ENCODE measurements at places on chromosomes 4 and X. TPM values are rescaled to one million over a fixed set of nuclear protein-coding genes. Genes with fewer than 3 reads are reported as not detected.

GRCh38 chr4:103306870-103307375 is 108.8 kb upstream of the CENPE start:
- H3K4me3 ChIP-seq, result no peak overlapping the region
- DNase-seq, result no peak
- no peaks in the 10 kb centered on the region for H3K4me1 ChIP-seq
- H3K36me3 ChIP-seq, result no peaks in the 10 kb centered on the region
- no peaks in the 10 kb centered on the region for H3K27me3 ChIP-seq
- no peak overlapping the region for H3K27ac ChIP-seq

The ANK2 gene
- 5.3 TPM for total RNA-seq

GRCh38 chr4:172751550-172751949 is 417.1 kb upstream of the GALNT7 start:
- DNase-seq, result no peak
- H3K27me3 ChIP-seq, result no peaks in the 10 kb centered on the region
- no peak overlapping the region for H3K27ac ChIP-seq
- no peaks in the 10 kb centered on the region for H3K4me1 ChIP-seq
- no peak overlapping the region for H3K4me3 ChIP-seq

- H3K4me1 ChIP-seq, result peaks cover 5% of the 10 kb centered on the region
- H3K4me3 ChIP-seq, result no peak overlapping the region
- no peaks in the 10 kb centered on the region for H3K27me3 ChIP-seq
- DNase-seq, result no peak
Measured at GRCh38 chr4:139942241-139942640, 211.7 kb downstream of the MAML3 start.

GRCh38 chr4:156496797-156497196 is 474.8 kb downstream of the PDGFC start:
- no peak overlapping the region for H3K27ac ChIP-seq
- no peaks in the 10 kb centered on the region for H3K4me1 ChIP-seq
- no peaks in the 10 kb centered on the region for H3K36me3 ChIP-seq
- no peak overlapping the region for H3K4me3 ChIP-seq

GRCh38 chr4:85370400-85371032 is 104.4 kb upstream of the ARHGAP24 start:
- no peaks in the 10 kb centered on the region for H3K4me1 ChIP-seq
- no peak overlapping the region for H3K27ac ChIP-seq
- no peaks in the 10 kb centered on the region for H3K36me3 ChIP-seq
- no peak overlapping the region for H3K4me3 ChIP-seq
- H3K27me3 ChIP-seq, result no peaks in the 10 kb centered on the region

- peaks cover 16% of the 10 kb centered on the region for H3K4me1 ChIP-seq
- no peak overlapping the region for H3K4me3 ChIP-seq
- H3K27me3 ChIP-seq, result no peaks in the 10 kb centered on the region
- H3K36me3 ChIP-seq, result peaks cover 4% of the 10 kb centered on the region
Measured at GRCh38 chr4:94576210-94576609, 124.5 kb downstream of the PDLIM5 start.

DNA sequence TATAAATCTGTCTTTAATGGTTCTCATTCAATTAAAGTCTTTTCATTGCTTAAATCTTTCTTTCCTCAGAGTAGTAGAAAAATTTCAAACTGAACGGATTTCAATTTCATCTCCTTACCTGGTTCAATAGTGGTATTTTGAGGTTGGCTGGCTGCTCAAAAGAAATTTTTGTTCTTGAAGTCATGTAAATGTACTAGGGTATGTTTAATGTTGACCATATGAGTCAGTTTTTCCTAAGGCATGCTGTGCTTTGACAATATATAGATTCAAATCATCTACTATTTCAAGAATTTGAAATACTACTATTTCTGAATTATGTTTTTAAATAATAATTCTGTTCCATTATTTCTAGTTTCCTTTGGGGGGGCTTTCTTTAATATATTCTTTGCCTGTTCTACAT is 105.5 kb downstream of the PACRGL start:
- DNase-seq, result no peak
- H3K27me3 ChIP-seq, result no peaks in the 10 kb centered on the region
- no peaks in the 10 kb centered on the region for H3K4me1 ChIP-seq
- H3K36me3 ChIP-seq, result no peaks in the 10 kb centered on the region
- H3K27ac ChIP-seq, result no peak overlapping the region
- no peak overlapping the region for H3K4me3 ChIP-seq

The GABRG1 gene
- not detected for total RNA-seq

The LRCH2 gene
- total RNA-seq, result 8.1 TPM

DNA sequence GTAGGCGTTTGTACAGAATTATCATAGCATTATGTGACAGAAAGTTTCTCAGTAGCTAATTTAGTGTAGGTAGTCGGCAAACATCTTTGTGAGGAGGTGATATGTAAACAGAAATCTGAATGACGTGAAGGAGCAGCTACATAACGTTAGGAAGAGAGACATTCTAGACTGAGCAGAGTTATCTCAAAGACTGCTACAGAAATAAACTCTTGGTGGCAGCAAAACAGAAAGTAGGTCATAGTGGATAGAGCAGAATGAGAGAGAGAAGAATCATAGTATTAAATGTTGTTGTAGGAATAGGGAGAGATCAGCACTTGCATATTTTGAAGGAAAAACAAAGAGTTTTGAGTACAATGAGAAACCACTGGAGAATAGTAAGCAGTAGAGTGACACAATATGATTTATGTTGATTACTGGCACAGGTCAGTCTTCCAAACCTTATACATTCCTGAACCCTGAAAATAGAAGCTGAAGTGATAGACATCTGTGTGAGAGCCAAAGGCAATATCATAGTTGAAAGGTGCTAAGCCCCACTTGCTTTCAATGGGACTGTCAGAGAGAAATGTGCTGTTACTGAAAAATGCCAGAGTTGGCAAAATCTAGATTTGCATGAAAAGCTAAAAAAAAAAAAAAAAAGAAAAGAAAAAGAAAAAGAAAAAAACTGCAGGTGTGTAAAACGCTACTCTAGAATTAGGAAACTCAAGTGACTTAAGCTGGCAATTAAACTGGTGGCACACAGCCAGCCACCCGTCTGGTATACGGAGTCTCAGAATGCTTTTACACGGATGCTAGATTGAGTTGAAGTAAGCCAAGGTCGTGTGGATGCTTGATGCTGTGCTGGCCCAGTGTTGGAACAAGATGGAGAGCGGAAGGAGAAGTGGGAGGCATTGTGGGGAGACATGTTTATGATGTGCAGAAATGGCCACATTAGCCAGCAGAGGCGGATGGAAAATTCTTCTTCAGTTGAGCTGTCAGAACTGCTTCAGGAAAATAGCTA is 750.2 kb upstream of the HS3ST1 start:
- no peak for DNase-seq
- no peaks in the 10 kb centered on the region for H3K4me1 ChIP-seq
- H3K27me3 ChIP-seq, result no peaks in the 10 kb centered on the region
- no peak overlapping the region for H3K27ac ChIP-seq
- H3K36me3 ChIP-seq, result no peaks in the 10 kb centered on the region

GRCh38 chrX:128975745-128976144 is 547.5 kb downstream of the SMARCA1 start:
- no peaks in the 10 kb centered on the region for H3K4me1 ChIP-seq
- H3K27me3 ChIP-seq, result no peaks in the 10 kb centered on the region
- DNase-seq, result no peak
- no peaks in the 10 kb centered on the region for H3K36me3 ChIP-seq
- no peak overlapping the region for H3K27ac ChIP-seq
- H3K4me3 ChIP-seq, result no peak overlapping the region

DNA sequence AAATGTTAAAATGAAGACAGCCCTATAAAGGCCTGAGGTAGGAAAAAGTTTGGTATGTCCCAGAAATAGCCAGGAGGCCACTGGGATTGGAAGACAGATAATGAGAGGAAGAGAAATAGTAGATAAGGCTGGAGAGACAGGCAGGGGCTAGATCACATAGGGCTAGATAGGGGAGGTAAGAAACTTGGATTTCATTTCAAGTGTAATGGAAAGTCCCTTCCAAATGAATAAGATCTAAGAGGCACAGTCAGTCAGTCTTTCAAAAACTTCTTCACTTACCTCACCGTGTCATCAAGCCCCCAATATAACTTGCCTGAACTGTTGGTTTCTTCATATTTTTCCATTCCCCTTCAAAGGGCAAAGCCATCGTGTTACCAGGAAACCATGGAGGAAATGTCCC is 121.8 kb downstream of the SPCS3 start:
- no peak for DNase-seq
- peaks cover 6% of the 10 kb centered on the region for H3K4me1 ChIP-seq
- H3K4me3 ChIP-seq, result no peak overlapping the region
- H3K27ac ChIP-seq, result no peak overlapping the region
- H3K27me3 ChIP-seq, result no peaks in the 10 kb centered on the region

The GABRE gene
- 1.3 TPM for total RNA-seq

GRCh38 chr4:8700531-8700930 is 108.0 kb downstream of the CPZ start:
- no peak for DNase-seq
- no peaks in the 10 kb centered on the region for H3K36me3 ChIP-seq
- no peak overlapping the region for H3K27ac ChIP-seq
- peaks cover 8% of the 10 kb centered on the region for H3K27me3 ChIP-seq

The PCGF3 gene
- total RNA-seq, result 45.0 TPM

The CXCL3 gene
- not detected for total RNA-seq

The GAGE12J gene
- not detected for total RNA-seq

The PAGE4 gene
- total RNA-seq, result not detected

DNA sequence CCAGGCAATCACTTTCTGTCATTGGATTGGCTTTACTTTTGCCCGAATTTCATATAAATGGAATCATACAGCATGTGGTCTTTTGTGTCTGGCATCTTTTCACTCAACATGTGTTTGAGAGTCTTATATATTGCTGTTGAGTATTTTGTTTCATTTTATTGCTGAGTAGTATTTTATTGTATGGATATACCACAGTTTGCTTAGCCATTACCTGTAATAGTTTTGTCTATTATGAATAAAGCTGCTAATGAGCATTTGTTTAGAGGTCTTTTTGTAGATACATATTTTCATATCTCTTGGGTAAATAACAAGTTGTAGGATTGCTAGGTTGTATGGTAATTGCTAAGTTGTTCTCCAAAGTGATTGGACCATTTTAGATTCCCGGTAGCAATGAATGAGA is 105.7 kb downstream of the WWC2 start:
- H3K36me3 ChIP-seq, result peaks cover 9% of the 10 kb centered on the region
- H3K27me3 ChIP-seq, result no peaks in the 10 kb centered on the region
- H3K4me1 ChIP-seq, result peaks cover 6% of the 10 kb centered on the region
- no peak for DNase-seq
- no peak overlapping the region for H3K27ac ChIP-seq
- H3K4me3 ChIP-seq, result no peak overlapping the region

GRCh38 chr4:138405466-138405891 is 163.3 kb upstream of the SLC7A11 start:
- DNase-seq, result peak; percentile 7
- no peak overlapping the region for H3K27ac ChIP-seq
- no peaks in the 10 kb centered on the region for H3K27me3 ChIP-seq
- H3K4me3 ChIP-seq, result no peak overlapping the region
- no peaks in the 10 kb centered on the region for H3K36me3 ChIP-seq
- H3K4me1 ChIP-seq, result peaks cover 11% of the 10 kb centered on the region

The PDGFC gene
- 90.7 TPM for total RNA-seq

DNA sequence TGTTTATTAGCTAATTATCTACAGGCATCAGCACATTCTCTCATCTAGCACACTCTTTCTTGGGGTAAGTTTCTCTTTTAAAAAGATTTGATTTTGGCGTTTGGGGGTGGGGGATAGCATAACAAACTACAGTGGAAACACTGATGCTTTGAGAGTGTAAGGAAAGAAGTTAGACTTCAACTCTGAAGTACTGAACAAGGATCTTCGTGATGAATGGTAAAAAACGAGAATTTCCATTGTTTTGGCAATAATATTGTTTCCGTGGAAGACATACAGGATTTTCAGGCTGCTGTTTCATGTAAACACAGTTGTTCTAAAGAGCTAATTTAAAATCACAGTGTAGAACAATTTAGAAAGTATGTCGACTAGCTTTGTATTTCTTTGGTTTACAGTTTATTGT is 451 bp downstream of the LPAR4 start:
- no peaks in the 10 kb centered on the region for H3K4me1 ChIP-seq
- H3K27me3 ChIP-seq, result no peaks in the 10 kb centered on the region
- no peaks in the 10 kb centered on the region for H3K36me3 ChIP-seq
- H3K27ac ChIP-seq, result no peak overlapping the region

DNA sequence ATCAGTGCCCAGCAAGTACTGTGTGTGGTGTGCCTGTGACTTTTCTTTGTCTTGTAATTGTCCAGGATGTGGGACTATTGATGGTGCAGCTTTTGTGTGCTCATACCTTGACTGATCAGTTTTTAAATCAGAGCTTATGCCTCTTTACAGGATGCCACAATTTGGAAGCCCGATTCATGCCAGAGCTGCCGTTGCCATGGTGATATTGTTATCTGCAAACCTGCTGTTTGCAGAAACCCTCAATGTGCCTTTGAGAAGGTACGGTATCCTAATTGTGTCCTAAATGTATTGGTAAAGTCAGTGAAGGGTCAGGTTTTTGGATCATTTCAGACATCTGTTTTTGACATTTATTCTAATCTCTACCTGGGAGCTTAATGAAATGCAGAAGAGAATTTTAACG is 180.2 kb downstream of the FRAS1 start:
- no peak overlapping the region for H3K27ac ChIP-seq
- no peaks in the 10 kb centered on the region for H3K4me1 ChIP-seq
- H3K27me3 ChIP-seq, result no peaks in the 10 kb centered on the region
- no peak overlapping the region for H3K4me3 ChIP-seq

The SOX3 gene
- not detected for total RNA-seq

DNA sequence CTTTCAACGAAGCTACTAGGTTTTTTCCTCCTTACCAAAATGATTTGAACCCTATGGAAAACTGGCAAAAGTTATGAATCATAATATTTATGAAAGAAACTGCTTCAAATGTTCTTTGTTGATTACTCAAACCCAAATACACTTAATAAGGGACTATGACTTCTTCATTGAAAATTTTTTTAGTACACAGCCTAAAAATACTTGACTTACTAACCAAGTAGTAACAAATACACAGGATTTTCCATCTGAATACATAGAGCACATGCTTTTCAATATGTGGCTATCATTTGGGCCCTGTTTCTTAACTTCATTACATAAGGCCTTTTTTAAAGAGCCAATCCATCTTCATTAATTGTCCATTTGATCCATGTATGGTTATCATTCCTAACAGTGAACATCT is 171.5 kb downstream of the FBXW7 start:
- H3K27me3 ChIP-seq, result no peaks in the 10 kb centered on the region
- H3K27ac ChIP-seq, result no peak overlapping the region
- DNase-seq, result no peak
- H3K36me3 ChIP-seq, result no peaks in the 10 kb centered on the region
- H3K4me1 ChIP-seq, result peaks cover 4% of the 10 kb centered on the region

- H3K36me3 ChIP-seq, result no peaks in the 10 kb centered on the region
- H3K4me1 ChIP-seq, result no peaks in the 10 kb centered on the region
- H3K27me3 ChIP-seq, result no peaks in the 10 kb centered on the region
- no peak overlapping the region for H3K4me3 ChIP-seq
Measured at GRCh38 chr4:67343199-67343598, 202.1 kb downstream of the CENPC start.

DNA sequence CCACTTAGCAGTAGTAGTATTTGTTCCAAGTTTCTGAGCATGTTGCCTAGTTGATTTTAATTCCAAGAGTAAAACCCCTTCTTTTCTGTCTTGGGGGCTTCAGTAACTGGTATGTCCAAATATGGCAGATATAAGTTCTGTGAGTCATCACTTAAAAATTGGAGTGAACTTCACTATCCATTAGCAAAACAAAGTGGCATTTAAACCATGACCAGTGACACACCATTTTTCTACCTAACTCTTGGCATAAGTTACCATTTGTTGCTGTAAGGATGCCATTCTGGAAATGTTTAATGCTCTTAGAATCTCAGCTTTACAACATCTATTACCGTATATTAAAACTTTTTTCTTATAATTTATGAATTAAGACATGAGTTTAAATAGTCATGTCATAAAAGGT is 102.0 kb downstream of the CBR4 start:
- peak overlapping the region; percentile 38 for H3K27ac ChIP-seq
- no peaks in the 10 kb centered on the region for H3K27me3 ChIP-seq
- DNase-seq, result peak; percentile 69
- peaks cover 5% of the 10 kb centered on the region for H3K4me1 ChIP-seq
- no peak overlapping the region for H3K4me3 ChIP-seq

All from IMR-90 (cell line).